Putamen (tissue), 1 donor: ENCODE measurements at places on chromosomes 12 and 14.

DNA sequence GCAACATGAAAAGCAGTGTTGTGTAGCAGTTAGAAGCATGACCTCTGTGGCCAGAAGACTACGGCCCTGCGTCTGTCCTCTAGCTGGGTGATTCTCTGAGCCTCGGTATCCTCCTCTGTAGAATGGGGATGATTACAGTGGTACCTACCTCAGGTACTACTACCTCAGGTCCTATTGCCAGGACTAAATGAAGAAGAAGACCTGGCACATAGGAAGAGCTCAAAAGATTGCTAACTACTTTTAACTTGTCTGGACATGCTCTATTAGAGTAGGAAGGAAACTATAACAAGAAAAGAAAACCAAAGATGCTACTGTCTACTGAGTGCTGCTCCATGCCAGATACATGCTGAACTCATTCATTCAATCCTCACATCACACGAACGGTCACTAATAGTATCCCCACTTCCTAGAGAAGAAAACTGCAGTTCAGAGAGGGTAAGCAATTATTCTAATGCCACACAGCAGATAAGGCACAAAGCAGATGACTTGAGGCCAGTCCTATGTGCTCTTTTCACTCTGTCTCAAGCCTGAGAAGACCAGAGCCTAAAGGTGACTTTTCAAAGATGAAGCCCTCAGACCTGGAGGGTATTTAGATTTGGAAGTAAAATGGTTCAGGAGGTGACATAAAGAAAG, 108.1 kb upstream of the HIF1A start:
- DNase-seq, result no peak

GRCh38 chr12:55741931-55742680, 816 bp upstream of the GDF11 start:
- DNase-seq, result no peak

GRCh38 chr12:10364815-10365622, 24.8 kb downstream of the KLRK1 start:
- DNase-seq, result peak; percentile 83

GRCh38 chr14:99127651-99128167, 144.3 kb downstream of the BCL11B start:
- no peak for DNase-seq

- no peak for DNase-seq
These were observed 134.2 kb downstream of the TGFB3 start for GRCh38 chr14:75847584-75847983.

DNA sequence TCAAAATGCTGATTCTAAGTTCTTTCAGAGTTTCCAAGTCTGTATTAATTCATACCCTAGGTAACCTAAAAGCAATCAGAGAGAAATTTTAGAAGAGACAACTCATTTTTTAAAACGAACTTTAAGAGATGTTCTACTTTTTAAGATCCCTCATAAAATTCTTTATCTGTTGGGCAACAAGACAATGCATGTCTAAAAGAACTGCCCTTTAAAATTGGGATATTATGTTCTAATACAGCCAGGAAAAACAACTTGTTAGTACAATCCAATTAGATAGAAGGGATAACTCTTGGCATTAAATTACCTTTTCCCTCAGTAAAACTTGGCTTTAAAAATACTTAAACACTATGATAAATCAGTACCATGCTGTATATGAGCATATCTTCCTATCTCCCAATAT, 15.6 kb downstream of the DICER1 start:
- no peak for DNase-seq

- DNase-seq, result no peak
These were observed 9.6 kb downstream of the TSPAN9 start for GRCh38 chr12:3086729-3087323.

DNA sequence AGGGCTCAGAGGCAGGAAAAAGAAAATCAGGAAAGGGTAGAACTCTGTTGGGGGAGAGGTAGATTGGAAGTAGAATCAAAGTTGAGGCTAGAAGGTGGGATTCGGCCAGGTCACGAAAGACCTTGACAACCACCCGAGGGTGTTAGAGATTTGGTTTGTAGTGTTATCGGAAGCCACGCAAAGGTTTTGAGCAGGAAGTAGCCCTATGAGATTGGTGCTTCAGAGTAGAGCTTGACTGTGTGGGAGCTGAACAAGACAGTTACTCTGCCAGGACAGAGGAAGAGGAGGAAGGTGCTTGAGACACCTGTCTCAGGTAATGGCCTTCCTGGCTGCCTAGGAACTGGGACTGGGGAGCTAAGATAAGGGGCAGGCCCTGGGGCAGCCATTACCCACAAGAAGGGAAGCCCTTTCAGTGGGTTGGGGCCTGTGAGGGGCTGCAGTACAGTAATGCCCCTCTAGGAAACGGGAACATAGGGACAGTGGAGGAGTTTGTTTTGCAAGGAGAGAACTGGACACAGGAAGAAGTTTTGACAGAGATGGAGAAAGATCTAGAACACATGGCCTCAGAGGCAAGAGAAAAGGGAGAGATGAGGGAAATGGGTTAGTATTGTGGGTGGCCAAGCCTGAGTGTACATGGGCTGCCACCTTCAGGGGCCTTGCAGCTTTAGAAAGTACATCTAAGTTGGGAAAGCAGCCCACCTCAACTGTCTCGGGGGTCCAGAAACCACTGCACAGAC, 73.5 kb downstream of the RIN3 start:
- no peak for DNase-seq

DNA sequence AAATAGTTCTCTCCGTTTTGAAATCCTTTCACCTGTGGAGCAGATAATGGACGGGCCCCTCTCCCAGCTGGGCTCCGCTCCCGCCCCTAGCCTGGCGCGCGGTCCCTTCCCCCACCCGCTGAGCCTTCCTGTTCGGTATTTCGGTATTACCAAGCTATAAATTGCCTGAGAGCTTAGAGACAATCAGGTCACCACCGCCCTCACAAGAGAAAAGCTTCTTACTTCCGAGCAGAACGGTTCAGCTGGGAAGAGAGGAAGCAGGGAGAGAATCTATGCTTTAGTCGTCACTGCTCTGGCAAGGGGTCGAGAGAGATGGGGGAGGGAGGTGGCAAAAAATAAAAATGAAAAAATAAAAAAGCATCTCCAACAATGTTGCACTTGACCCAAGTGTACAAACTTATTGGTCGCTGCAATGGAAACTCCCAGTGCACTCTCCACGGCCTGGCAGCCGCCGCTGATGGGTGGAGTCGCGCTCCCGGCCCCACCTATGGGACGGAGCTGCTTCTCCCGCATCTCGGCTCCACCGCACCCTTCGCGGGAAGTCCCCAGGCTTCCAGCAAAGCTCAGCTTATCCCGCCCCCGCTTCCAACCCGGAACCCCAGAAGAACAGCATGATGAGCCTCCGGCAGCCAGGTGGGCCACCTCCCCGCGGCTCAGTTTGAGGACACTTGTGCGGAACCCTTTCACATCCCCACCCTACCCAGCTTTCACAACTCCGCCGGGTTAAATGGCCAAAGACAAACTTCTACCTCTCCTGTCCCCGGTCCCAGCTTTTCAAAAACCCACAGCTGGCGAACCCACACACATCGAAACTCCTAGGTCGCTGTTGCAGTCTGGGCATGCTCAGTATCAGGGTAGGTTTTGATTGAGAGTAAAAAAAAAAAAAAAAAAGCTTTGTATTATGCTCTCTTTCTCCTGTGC, 832 bp upstream of the SYT1 start:
- peak; percentile 54 for DNase-seq

DNA sequence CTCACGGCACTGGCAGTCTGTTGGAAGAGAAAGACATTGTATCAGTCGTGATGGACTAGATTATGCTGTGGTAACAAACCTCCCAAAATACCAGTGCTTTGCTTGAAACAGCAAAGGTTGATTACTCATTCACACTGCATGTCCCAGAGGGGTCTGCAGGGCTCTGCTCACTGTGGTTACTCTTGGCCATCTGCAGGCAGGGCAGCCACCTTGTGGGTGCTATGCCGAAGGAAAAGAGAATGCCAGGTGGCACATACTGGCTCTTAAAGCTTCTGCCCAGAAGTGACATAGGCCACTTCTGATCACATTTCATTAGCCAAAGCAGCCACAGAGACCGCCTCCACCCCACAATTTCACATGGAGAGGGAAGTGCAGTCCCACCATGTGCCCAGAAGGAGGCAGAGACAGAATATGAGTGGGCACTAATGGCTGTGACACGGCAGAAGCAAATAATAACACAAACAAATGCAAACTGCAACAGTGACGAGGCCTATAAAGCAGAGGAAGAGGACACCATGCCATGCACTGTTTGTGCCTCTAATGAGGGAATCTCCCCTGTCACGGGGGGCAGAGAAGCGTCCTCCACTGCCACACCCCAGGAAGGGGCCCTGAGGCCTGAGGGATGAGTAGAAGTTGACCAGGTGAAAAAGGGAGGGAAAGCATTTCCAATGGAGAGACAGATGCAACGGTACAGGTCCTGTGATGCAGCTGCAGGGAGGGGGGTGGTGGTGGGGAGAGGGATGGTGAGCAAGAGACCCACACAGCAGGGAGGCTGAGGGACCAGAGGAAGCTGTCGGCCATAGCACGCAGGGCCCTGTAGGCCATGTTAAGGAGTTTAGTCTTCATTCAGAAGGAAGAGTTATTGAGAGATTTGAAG, 51.7 kb upstream of the KICS2 start:
- DNase-seq, result no peak

GRCh38 chr12:93243689-93244513, 133.8 kb upstream of the NUDT4 start:
- DNase-seq, result no peak

DNA sequence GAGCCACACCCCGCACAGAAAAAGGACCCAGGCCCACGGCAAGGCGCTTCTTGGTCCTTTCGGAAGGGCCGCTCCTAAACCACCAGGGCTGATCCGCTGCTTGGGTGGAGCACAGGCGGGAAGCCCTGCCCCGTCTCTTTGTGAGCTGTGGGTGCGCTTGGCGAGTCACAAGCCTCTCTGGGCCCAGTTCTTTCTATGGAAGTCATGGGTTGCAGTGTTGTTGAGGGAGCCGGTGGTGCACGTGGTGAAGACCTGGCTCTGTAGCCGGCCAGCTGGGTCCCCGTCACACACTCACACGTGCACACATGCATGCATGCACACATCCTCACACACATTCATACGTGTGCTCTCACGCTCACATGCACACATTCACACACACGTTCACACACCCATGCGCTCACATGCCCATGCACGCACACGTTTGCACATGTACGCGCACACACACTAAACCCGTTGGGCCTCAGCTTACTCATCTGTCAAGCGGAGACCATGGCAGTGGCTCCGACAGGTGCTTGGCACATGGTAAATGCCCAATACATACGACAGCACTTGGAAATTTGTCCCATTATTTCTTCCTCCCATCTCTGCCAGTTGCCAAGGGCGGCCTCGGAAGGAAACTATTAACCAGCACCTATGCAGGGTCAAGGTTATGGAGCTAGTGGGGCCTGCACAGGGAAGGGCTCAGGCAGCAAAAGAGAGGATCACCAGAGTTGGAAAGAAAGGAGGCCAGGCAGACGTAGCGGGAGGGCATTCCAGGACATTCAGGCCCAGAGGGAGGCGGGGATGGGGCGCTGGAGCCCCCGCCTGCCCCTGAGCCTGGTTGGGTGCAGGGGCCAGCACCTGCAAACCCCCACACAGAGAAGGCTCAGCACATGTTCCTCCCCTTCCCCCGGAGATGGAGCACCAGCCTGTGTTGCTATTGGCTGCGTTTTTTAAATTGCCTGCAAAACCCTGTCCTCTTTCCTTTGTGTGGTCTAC, 96.9 kb downstream of the SETD3 start:
- no peak for DNase-seq

- DNase-seq, result no peak
These were observed 554.8 kb downstream of the DIO2 start for GRCh38 chr14:79656496-79656895.

- no peak for DNase-seq
These were observed 129.4 kb downstream of the PELI2 start for GRCh38 chr14:56247495-56248200.

- no peak for DNase-seq
These were observed 14.3 kb downstream of the TBX3 start for GRCh38 chr12:114669401-114670290.

DNA sequence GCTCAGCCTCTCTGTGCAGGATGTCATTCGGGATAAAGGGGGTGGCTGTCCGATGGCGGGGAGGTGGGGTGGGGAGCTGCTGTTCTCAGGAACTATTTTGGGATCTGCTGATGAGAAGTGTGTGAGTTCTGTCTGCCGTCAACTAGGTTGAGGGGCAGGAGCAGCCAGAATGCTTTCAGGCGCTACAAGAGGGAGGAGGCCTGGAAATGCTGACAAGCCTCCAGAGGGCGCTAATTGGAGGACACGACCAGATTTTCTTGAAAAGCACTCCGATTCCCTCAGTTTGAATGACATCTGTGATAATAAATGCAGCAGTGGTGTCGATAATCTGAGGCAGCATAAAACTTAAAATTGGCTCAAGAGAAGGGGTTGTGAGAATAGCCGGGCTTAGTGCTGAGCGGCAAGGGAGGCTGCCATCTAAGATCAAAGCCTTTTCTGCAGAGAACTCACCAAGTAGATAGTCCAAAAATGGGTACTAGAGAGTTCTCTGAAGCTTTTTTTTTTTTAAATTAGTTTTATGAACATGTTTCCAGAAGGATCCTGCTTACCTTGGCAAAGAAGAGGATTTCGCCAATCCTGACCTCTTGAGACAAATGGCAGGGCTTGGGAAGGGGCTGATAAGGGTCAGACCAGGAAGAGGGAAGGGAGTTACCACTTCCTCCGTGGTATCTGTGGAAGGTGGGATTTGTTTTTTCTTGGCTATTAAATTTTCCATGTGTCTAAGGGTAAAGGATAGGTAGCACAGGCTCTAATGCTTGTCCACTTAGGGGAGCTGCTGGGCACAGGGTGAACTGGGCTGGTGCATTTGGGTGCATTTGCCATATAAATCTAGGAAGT, 94.4 kb downstream of the CRACR2A start:
- no peak for DNase-seq
